Stimulated activated CD8-positive, alpha-beta memory T cell treated with anti-CD3 and anti-CD28 coated beads, Interleukin-2, amount 100 ng/mL, for 48 hours (primary cell): ENCODE measurements at places on chromosomes 7 and 10.
A peak's percentile ranks its signal among the peaks of the same experiment; 100 is the strongest.

- DNase-seq = peak; percentile 42
Observed at GRCh38 chr10:46268076-46268881, 18.5 kb upstream of the ANTXRL start.

DNA sequence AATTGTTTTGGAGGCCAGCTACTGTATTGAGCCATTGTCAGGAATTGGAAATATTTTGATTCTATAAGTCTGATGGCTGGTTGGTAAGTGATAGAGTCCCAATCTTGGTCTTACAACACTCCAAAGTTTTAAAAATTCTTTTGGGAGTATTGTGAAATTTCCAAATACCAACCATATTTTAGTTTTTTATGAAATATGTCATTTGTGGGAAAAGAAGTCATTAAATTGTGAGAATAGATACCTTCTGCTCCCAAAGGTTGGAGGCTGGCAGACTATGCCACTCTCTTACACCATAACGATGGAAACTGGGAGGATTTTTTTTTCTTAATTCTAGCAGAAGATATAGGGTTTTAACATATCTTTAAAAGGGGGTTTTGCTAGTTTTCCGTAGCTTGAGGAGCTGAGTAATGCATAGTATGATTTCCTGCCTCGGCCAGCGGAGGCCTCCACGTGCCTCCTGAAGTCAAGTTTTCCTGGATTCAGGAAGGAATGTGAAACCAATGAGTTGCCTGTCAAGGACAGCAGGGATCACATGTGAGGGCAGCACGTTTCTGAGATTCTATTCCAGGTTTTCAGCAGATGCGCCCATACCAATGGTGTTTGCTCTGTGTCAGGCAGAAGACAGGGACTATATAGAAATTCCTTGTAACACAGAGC is 92.2 kb upstream of the LAMB4 start:
- no peak for DNase-seq

DNA sequence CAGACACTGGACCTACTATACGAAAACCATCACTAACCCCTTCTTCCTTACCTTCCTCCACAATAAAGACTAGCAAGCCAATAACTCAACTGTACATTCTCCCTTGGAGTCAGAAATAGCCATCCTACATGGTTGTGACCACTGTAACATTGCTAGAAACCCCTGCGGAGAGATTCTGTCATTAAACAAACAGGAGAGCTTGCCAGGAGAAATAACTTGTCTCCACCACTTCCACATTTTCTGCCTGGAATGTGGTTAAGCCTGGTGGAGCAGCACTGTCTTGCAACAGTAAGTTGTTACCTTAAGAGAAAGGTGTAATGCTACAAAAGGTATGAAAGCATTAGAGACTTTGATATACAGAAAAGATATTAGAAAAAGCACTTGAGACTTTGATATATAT is 45.8 kb downstream of the THSD7A start:
- DNase-seq = no peak

DNA sequence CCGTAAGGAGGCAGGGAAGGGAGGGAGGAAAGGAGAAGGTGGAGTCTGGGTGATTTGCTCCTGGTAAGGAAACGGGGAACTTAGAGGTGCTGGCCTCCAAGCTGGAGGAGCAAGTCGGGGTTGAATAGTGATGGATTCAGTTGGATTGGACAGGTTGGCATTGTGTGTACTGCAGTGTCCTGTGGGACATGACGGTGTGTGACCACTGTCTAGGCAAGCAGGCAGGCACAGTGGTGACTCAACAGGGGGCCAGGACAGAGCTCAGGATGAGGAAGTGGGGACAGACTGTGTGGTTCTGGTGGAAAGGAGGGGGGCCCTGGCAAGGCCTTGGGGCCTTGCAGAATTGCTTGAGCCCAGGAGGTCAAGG is 48.8 kb downstream of the COL26A1 start:
- no peak for DNase-seq

DNA sequence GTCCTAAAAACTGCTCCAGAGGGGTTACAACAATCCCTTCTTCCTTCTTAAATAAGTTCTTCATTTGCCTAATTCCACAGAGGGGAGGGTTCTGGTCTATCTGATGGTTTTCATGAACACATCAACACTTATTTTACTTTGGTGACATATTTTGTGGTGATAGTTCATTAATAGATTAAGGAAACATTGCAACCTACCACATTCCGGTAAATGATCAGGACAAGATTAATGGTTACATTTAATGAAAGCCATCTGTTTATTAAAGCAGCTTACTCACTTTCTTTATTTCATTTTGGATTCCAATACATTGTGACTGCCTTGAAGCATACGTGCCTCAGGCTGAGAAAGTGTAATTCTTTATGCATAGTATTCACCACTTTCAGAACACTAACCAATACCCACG is 101.0 kb downstream of the SKIDA1 start:
- DNase-seq = no peak
